Right lobe of liver (tissue), 6 donors: ENCODE measurements at places on chromosomes 3 and 15. TPM values are rescaled to one million over a fixed set of nuclear protein-coding genes. Genes with fewer than 3 reads are reported as not detected.

Gene SLC24A5
- not detected for total RNA-seq

Gene GMNC
- total RNA-seq: 3.9 TPM

Gene GOLGA6B
- total RNA-seq: 1.8 TPM

Gene TMEM108
- not detected for total RNA-seq

Gene ATP10A
- 0.43 TPM for total RNA-seq

Gene SCAMP2
- 33.9 TPM for total RNA-seq

Gene SCN5A
- 0.02 TPM for total RNA-seq

Gene PRTG
- 0.12 TPM for total RNA-seq

Gene RAD51
- 0.83 TPM for total RNA-seq

Gene CHRNA7
- not detected for total RNA-seq

Gene ANKRD63
- total RNA-seq: 0.24 TPM

Gene GRM7
- total RNA-seq: not detected

Gene HDC
- total RNA-seq: 0.26 TPM

Gene SLC15A2
- total RNA-seq: 0.31 TPM

Gene KLHL40
- not detected for total RNA-seq

Gene MST1R
- total RNA-seq: 0.37 TPM

Gene PRRT3
- 0.19 TPM for total RNA-seq

Gene ZCWPW2
- not detected for total RNA-seq

Gene SLC25A20
- total RNA-seq: 58.7 TPM

Gene PLSCR2
- total RNA-seq: not detected

Gene UBAP1L
- total RNA-seq: 2.2 TPM

Gene GP5
- total RNA-seq: 0.13 TPM

Gene ADGRG7
- total RNA-seq: 6.0 TPM
